Camera-type eye (tissue), 1 donor: ENCODE measurements at places on chromosomes 7 and 10. TPM values are rescaled to one million over a fixed set of nuclear protein-coding genes. Genes with fewer than 3 reads are reported as not detected.

CALHM3 gene
- total RNA-seq = not detected

NRBF2 gene
- 17.8 TPM for total RNA-seq

ADIRF gene
- 10.1 TPM for total RNA-seq

UCN3 gene
- not detected for total RNA-seq

FAM131B gene
- 13.0 TPM for total RNA-seq

ST7 gene
- total RNA-seq = 43.5 TPM

ASB15 gene
- not detected for total RNA-seq

ADAM12 gene
- 29.9 TPM for total RNA-seq

NPC1L1 gene
- total RNA-seq = not detected

PILRA gene
- total RNA-seq = 1.8 TPM

ADGRA1 gene
- 5.4 TPM for total RNA-seq

SUFU gene
- total RNA-seq = 11.4 TPM

TMEM213 gene
- not detected for total RNA-seq

FAM107B gene
- 122 TPM for total RNA-seq

DGKI gene
- 21.1 TPM for total RNA-seq

ASAH2 gene
- 1.5 TPM for total RNA-seq

VTI1A gene
- 110 TPM for total RNA-seq

GJD4 gene
- not detected for total RNA-seq

NPSR1 gene
- 0.99 TPM for total RNA-seq

CUZD1 gene
- 1.3 TPM for total RNA-seq

CASD1 gene
- total RNA-seq = 95.9 TPM

EN2 gene
- 0.11 TPM for total RNA-seq

AKR1C3 gene
- total RNA-seq = 6.0 TPM

PRSS37 gene
- not detected for total RNA-seq

CPVL gene
- 7.9 TPM for total RNA-seq

OPN1SW gene
- 35.2 TPM for total RNA-seq

EXOSC1 gene
- 20.1 TPM for total RNA-seq

TAS2R5 gene
- total RNA-seq = 8.6 TPM

VWA2 gene
- 3.0 TPM for total RNA-seq

KIAA1217 gene
- total RNA-seq = 61.4 TPM

DOCK4 gene
- total RNA-seq = 85.9 TPM

MYO1G gene
- total RNA-seq = 1.0 TPM

GTF2IRD1 gene
- 42.5 TPM for total RNA-seq

MYO3A gene
- total RNA-seq = 10.5 TPM

TUBB8 gene
- total RNA-seq = not detected

BRAF gene
- total RNA-seq = 108 TPM

MYH16 gene
- total RNA-seq = not detected

GRM3 gene
- 7.2 TPM for total RNA-seq

TRPV6 gene
- total RNA-seq = 0.55 TPM

CXCL12 gene
- 117 TPM for total RNA-seq

GPR15LG gene
- total RNA-seq = not detected

LDB3 gene
- 24.9 TPM for total RNA-seq

PRKCQ gene
- total RNA-seq = 8.7 TPM

SPDYE2 gene
- total RNA-seq = 0.27 TPM

CCDC172 gene
- not detected for total RNA-seq

SPDYE6 gene
- total RNA-seq = not detected

SLC26A4 gene
- total RNA-seq = 0.60 TPM

SGCE gene
- 128 TPM for total RNA-seq

VCL gene
- total RNA-seq = 99.8 TPM

C10orf105 gene
- total RNA-seq = 0.11 TPM

FAM25G gene
- total RNA-seq = not detected

MYL10 gene
- 3.8 TPM for total RNA-seq

VPS41 gene
- total RNA-seq = 127 TPM

RAPGEF5 gene
- total RNA-seq = 90.2 TPM

COBL gene
- total RNA-seq = 22.3 TPM
